ENCODE measurements at places on chromosomes 12 and 14.
A peak's percentile ranks its signal among the peaks of the same experiment; 100 is the strongest.

DNA sequence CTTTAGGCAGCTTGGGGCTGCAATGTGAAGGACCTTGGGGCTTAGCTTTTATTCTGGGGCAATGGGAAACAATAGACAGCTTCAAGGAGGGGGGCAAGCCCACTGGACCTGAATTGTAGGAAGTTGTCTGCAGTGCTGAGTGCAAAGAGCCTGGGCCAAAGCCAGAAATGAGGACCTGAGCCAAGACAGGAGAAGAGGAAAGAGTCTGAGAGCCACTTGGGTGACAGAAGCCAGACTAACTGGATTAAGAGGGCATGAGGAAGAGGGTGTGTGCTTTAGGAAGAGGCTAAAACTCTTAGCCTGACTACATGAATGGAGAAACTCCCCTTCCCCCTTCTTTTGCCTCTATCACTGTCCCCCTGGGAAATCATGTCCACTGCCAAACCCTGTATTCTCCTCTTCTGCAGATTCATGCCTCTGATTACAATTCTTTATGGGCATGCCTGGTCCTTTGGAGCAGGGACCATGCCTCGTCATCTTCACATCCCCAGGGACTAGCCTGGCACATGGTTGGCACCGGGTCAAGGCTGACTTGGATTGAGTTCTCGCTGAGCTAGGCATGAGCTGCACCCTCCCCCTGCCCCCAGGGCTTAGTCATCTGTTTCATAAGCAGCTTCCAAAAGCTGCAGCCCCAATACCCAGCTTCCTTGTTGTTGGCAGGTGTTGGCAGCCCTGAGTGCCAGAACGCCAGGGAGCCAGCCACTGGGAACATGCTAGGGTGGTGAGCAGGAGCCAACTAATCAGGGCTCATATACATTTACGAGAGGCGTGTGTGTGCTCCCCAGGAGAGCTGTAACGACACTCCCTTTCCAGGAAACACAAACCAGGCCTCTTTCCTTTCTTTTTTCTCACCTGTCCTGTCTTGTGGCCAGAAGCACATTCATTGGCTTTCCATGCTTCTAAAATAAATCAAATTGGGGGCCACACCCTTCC is 27.7 kb upstream of the JDP2 start:
- peak; percentile 94 for DNase-seq

GRCh38 chr12:102119674-102120563 is at the start of the genes NUP37 and PARPBP:
NUP37 (minus strand) TSS chr12:102120114; CDS start chr12:102118518, 1,596 bp downstream.
PARPBP (plus strand) TSS chr12:102120183; CDS start chr12:102123889, 3,706 bp downstream.
- DNase-seq: peak; percentile 84

- DNase-seq: no peak
Measured at GRCh38 chr12:8664228-8664913, 1.7 kb upstream of the MFAP5 start.

DNA sequence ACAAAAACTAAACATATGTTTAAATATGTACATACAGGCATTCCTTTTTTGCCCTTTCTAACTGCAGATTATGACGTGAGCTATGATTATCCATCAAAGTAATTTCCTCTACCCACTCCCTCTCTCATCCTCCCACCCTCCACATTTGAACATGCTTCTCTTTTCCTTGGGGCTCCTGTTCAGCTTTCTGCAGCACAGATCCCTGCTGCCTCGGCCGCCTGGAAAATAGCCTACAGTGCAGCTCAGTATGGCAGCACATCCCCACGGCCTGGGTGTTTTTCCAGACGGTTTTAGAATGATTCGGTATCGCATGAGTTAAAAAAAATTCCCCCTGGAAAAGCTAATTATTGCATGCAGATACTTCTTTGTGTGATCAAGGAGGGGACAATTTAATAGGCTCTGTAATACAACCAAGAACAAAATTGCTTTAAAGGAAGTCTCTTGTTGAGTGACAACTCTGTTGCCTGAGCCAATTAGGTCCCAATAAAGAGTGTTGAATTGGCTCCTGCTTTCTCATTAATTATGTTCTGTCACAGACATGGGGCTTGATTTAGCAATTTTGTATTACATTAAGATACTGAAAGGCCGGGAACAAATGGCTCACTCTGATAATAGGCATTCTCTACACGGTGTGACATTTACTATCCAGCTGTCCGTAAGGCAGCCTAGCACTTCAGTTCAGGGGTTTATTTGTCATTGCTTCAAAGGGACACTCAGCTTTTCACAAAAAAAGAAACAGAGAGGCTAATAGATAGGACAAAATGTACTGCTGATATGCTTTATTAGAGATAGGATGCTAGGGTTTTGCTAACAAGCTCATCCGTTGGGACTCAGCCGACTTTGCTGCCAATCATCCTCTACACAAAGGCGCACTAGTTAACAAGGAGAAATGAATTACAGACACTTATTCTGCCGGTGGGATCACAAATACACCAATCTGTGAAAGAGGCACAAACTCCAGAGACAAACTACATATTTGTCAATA is 285.8 kb upstream of the G2E3 start:
- no peak for DNase-seq

GRCh38 chr14:86933460-86933859 is 1059.5 kb downstream of the GALC start:
- no peak for DNase-seq

GRCh38 chr12:15005064-15005463 is 32.2 kb downstream of the PDE6H start:
- no peak for DNase-seq

- no peak for DNase-seq
Measured at GRCh38 chr12:52818388-52818787, 4.5 kb upstream of the KRT4 start.

GRCh38 chr12:107126796-107127481 is 33.6 kb upstream of the CRY1 start:
- DNase-seq: no peak

GRCh38 chr12:9163392-9163791 is 44.8 kb downstream of the PZP start:
- no peak for DNase-seq

DNA sequence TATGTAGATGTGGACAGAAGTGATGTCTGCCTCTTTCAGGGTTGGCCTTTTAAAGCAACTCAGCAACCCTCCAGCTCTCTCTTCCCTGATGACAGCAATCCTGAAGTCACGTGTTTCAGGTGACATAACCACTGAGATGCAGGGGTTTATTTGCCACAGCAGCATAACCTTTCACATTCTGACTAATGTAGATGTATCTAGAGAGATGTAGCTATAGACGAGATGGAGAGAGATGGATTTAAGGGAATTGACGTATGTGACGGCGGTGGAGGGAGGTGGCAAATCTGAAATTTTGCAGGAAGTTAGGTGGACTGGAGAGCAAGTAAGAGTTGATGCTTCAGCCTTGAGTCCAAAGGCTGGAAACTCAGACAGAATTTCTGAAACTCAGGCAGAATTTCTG is 126.0 kb downstream of the ZFP36L1 start:
- no peak for DNase-seq

DNA sequence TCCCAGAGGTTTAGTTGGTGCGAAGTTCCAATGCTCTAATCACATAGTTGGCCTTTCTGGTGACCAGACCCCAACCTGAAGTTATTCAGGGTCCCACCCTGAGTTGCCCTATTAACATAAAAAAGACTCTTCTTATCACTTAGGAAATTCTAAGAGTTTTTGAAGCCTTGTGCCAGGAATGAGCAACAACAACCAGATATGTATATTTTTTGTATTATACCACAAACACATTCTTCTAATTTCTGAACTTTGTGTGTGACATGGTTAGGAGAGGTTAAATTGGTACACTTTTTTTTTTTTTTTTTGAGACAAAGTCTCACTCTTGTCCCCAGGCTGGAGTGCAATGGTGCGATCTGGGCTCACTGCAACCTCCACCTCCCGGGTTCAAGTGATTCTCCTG is 320.4 kb upstream of the PDE3A start:
- no peak for DNase-seq

- DNase-seq: no peak
Measured at GRCh38 chr14:100119251-100119650, 40.2 kb downstream of the DEGS2 start.

- DNase-seq: no peak
Measured at GRCh38 chr14:64550621-64551333, 1.0 kb downstream of the PPP1R36 start.

DNA sequence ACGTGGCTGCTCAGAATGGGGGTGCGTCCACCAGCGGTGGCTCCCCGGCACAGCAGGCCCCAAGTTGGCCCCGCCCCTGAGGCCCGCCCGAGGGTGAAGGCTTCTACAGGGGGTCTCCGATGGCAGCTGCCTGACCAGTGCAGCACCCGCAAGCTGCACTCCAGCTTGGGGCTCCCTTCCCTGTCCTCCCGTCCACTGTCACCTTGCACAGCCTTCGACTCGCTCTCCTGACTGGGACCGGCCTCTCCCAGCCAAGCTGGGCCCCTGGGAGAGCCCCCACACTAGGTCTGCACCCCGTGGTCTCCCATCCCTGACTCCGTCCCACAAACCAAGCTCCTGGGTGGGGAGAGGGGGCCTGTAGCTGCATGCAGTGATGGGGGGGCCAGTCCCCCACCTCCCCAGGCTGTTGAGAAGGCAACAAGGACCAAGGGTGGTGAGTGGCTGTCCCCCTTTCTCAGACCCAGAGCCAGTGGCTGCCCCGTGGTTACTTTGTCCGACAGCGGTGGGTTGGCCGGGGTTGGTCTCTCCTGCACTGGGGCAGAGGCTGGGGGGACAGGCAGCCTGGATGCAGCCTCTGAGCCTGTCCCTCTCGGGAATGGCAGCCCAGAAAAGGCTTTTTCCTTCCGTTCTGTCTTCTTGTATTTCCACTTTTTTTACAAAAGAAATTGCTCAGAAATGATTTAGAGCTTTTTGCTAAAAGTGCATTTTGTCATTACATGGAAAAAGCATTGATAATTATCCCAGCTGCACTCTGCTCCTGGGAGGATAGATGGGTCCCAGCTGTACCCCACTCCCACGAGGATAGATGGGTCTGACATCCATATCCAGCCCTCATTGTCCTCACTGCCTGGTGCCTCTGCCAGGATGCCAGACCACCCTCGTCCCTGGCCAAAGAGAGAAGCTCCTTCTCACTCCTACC is 217.0 kb downstream of the KIF26A start:
- no peak for DNase-seq

DNA sequence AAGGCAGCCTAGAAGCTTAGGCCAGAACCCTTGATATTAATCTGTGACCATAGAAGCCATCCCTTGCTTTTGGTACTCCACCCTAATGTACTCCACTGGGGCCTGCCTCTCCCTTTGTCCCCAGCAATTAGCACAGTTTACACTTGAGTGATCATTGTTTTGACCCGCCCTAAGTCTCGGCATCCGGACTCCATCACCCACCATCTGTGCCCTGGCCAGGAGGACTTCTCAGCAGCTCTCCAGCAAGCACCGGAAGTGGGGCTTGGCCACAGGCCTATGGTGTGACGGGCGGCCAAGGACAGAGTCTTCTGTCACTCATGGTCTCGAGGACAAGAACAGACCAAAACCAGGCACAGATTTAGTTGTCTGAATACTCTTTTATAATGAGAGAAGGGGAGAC is 126.5 kb upstream of the NTF3 start:
- DNase-seq: no peak

Data from LHCN-M2 (cell line).